Psoas muscle (tissue), 8 donors: ENCODE measurements at places on chromosomes 6 and 20. TPM values are rescaled to one million over a fixed set of nuclear protein-coding genes. Genes with fewer than 3 reads are reported as not detected.

DNA sequence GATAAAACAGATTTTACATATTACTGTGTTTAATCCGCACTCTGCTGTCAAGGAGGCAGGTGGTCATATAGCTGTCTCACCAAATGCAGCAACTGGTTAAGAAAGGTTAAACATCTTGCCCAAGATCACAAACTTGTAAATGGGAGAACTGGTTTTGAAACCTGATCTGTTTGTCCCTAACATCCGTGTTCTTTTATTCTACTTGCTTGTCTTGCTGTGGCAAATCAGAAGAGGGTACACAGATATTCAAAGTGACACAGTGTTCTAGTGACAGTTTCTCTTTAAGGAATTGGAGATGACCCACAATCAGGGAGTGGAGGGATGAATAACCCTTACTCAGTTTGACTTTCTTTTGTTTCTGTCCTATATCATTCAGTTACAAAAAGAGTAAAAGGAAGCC lies 83.0 kb upstream of the SGK1 start:
- no peak for DNase-seq

The CAGE1 gene
- polyA plus RNA-seq, result 0.08 TPM

DNA sequence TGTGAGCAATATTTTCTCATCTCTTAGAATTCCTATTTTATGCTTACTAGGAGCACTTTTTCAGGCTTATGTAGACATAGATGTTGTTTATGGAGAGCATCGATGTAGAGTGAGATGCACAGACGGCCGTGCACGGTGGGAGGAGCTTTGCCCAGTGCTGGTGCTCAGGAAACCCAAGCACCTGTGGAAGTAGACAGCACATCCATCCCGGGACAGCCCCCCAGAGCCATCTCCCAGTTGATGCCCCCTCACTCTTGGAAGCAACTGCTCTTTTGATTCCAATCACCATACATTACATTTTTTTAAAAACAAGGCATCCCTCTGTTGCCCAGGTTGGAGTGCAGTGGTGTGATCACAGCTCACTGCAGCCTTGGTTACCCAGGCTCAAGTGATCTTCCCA lies 143.7 kb downstream of the SMOC2 start:
- DNase-seq, result no peak

GRCh38 chr6:132268209-132268608 lies 133.1 kb downstream of the MOXD1 start:
- no peak for DNase-seq

- no peak for DNase-seq
These were observed 342.4 kb upstream of the PLCB4 start for GRCh38 chr20:8726460-8726859.

DNA sequence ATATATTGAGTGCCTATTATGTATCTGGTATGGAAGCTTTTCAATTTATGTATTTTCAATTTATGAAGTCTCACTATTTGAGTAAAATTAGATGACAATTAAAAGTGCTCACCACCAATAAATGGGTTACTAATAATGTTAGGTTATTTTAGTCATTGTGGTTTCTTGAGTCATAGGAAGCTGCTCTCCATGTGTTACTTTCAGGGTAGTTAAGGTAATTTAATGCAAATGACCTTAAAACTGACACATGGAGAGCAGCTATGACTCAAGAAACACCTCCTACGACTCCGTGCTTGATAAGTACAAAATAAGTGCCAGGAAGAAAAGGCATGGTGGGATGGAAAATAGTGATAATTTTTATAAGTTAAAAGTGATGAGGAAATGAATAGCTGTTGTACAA lies 16.5 kb upstream of the TINAG start:
- DNase-seq, result no peak

DNA sequence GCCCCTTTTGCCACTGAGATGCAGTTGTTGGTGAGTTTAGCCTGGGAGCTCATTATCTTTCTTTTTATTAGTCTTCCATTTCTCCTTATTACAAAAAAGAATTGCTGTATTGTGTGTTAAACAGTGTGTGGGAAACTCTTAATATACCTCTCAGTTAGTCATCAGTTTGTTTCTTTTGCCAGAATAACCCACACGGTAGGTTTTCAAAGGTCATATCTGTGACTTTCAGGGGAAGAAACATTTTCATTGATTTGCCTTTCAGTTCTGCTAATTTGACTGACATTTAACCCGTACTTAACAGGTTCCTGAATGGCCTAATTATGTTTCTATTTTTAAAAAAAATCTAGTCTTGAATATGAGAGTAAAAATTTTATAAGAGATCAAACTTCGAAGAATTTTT lies 145.3 kb downstream of the KHDC1L start:
- DNase-seq, result no peak

DNA sequence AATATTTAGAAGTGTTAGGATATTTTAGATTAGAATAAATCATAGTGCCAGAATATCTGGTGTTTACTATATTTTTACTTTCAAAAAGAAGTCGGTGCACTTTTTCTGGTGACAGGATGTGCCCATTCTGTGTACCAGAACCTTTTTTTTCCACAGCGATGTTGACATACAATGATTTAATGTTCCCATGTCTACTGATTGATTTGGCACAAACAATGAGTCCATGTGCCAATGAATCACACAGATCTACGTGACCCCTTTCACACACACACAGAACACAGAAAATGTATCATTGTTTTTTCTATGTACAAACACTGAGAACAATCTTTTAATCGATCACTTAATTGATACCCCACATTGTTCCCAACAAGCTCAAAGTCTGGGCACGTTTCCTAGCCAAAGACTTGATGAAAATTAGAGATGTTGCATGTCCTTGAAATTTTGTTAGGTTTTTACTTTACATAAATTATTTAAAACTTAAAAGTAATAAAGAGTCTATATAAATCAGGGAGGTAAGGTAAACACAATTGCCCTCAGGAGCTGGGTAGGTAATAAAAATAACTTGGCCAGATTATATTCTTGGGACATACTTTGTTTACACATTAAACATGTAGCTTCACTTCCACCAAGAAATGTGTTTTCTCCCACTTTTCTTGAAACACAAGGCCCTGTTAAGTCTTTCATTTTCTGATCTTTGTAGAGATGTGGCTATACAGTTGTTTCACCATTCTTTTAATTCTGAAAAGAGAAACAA lies 36.4 kb upstream of the SOX4 start:
- no peak for DNase-seq

DNA sequence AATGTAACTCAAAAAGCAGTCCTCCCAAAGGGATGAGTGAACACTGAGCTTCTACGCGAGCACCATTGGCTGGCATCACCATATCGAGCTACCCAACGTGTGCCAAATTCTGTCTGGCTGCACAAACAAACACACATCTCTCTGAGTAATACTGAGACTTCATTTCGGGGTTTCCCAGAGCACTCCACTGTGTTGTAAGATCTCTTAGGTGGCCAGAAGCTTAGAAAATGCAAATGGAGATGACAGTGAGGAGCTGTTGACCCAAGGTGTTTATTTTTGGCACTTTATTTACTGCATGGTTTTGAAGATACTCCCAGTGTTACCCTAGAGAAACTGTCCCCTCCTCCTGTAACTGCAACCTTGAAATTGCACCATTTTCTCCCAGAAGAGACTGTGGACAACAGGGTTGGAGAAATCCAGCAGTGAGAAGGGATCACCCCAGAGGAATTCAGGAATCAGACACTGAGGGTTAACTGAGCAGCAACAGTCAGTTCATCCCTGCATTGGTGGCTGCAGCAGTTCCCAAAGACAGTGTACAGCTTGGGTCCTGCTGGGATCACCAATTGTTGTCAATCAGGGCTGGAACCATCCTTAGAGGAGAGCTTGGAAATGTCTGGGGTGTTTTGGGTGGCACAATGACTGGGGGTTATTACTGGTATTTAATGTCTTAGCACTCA lies 1.0 kb upstream of the RIPOR2 start:
- no peak for DNase-seq

The HAO1 gene
- not detected for polyA plus RNA-seq

DNA sequence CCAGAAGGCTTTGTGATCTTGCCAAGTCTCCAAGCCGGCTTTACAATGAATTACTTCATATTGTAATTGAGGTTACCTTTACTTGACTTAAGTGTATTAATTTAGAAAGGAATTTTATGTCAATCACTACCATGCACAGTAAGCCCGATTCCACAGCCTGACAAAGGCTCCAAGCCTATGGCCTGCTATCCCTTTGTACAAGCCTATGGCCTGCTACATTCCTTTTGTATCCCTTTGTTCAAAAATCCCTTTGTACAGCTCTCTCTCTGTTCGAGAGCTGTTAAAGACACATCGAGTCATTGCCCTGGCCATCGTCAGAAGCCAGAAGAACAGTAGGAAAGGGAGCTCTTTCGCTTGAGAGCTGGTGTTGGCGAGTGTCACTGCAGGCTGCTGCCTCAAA lies 2.7 kb upstream of the EDN3 start:
- DNase-seq, result no peak

DNA sequence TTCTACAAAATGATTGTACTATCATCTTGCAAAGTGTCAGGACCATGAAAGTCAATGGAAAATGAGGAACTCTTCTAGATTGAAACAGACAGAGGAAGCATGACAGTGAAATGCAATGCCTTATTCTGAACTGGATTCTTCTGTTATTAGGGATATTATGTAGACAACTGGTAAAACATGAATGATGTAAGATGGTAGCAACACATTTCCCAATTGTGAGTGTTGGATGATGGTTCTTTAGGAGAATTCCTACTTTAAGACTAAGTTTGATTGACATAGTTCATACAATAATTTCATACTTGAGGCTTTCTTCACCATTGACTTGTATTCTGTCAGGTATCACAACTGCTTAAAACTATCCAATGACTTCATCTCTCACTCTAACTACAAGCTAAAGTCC lies 4.5 kb downstream of the UBE3D start:
- no peak for DNase-seq

- DNase-seq, result no peak
These were observed 142.6 kb upstream of the PDE10A start for GRCh38 chr6:165805636-165806035.

DNA sequence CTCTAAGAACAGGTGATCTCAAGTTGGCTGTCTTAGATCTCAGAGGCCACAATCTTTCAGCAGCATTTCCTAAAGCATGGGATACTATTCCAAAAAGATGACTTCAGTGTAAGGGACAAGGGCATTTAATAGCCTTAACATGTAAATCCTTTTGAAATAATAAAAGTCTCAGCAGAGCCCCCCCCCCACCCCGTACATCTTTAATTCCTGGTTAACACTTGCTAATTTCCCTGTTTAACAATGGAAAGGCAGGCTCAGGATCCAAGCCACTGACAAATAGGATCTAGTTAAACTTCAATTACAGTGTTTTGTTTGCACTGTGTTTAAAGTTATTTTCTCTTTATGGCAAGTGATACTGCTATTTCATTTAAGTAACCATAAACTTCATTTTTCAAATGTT lies 12.0 kb downstream of the TASP1 start:
- no peak for DNase-seq

- DNase-seq, result no peak
These were observed 27.6 kb downstream of the DCDC2 start for GRCh38 chr6:24330137-24330732.
